OCI-M1 (cell line): ENCODE measurements at places on chromosomes 2 and 18.

- no peak for DNase-seq
Observed at GRCh38 chr2:239013678-239013976, 165.7 kb downstream of the TWIST2 start.

DNA sequence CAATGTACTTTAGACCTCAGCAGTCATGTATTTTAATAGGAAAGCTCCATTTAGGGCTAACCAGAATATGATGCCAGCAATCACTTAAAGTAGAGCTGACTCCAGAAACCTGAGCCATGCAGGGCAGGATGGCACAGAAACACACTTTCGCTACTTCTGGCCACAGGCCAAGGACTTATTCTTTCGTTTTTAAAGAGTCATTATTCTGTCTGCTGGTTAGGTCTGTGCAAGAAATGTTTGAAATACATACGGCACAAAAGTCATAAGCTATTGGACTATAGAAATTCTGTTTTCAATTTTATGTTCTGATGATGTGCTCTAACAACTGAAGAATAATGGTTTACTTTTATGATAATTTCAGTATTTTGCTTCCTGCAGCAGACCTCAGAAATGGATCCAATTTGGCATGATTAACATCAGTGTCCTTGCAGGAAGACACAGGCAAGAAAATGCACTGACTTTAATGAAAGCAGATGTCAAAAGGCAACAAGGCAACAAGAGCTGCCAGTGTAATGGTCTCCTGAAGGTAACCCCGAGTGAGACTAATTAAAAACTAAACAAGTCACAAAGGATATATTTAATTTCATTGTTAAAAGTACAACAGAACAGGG is 114.4 kb upstream of the CHRNA1 start:
- peak; percentile 54 for DNase-seq

DNA sequence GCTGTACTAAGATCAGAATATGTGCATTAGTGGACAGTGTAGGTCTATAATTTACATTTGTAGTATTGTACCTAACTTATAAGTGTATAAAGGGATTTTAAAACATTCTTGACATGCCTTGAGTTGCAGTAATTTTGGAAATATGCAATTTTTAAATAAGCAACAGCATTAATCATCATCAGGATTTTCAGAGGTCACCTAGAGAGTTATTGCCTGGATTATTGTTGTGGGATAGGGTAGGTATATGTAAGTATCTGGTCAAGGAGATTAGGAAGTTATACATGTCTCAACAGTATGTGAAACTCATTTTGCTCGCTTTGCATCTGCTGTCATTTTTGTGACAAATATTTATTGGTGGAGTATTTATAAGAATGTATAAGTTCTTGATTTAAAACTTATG is 184.2 kb downstream of the WDR7 start:
- DNase-seq = no peak

DNA sequence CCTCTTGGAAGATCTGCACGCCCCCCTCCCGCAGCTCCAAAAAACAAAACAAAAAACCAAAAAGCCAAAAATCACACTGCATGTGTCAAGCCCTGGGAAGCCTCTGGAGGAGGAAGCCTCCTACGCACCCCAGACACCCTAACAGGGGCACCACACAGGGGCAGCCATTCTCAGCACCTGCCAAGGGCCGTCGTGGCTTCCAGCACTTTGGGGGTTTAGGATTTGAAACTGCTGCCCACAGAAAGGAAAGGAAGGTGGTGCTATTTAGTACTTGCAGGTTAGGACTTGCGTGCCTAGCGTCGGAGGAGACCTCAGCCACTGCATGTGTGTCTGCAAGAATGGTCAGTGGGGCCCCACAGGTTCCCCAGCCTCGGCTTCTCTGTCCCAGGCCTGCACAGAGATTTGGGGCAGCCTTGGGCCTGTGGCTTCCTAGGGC is 419 bp upstream of the GPR55 start:
- no peak for DNase-seq

GRCh38 chr18:25066516-25066915 is 285.4 kb downstream of the ZNF521 start:
- no peak for DNase-seq

DNA sequence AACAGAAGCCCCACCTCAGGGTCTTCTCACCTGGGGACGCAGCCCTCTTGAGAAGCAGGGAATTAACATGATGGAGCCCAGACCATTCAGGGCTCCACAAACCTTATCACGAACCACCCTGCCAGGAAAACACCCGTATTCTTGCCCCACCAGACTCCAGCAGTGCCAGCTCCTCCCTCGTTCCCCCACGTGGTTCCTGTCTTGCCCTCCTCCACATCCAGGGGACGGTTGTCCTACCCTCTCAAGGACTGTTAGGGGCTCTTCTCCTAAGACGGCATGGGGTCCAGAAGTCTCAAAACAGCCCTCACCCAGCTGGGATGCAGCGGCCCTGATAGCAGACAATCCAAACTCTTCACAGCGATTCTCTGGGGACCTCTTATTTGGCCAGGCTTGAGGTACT is 372.2 kb upstream of the HS6ST1 start:
- DNase-seq = no peak

- DNase-seq = no peak
Observed at GRCh38 chr2:127485051-127485693, 41.1 kb downstream of the IWS1 start.

DNA sequence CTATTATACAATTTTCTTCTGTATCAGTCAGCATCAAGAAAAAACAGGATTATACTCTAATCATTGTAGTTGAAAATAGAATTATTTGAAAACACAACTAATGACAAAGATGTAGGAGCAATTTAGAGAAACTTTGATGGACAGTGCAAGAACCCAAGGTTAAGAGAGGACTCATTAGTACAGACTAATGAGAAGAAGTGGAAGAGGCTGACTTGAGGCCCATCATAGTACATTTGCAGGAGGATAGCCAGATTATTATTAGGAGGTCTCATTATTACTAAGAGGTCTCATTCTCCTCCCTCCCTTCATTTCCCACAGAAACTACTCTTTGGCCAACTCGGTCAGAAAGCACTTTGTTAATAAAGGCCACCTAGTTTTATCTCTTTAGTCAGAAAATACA is 1983.0 kb downstream of the SUCLG1 start:
- no peak for DNase-seq

GRCh38 chr2:50748671-50749070 is 283.3 kb downstream of the NRXN1 start:
- DNase-seq = peak; percentile 16

GRCh38 chr2:71938659-71939587 is 208.7 kb downstream of the CYP26B1 start:
- no peak for DNase-seq

DNA sequence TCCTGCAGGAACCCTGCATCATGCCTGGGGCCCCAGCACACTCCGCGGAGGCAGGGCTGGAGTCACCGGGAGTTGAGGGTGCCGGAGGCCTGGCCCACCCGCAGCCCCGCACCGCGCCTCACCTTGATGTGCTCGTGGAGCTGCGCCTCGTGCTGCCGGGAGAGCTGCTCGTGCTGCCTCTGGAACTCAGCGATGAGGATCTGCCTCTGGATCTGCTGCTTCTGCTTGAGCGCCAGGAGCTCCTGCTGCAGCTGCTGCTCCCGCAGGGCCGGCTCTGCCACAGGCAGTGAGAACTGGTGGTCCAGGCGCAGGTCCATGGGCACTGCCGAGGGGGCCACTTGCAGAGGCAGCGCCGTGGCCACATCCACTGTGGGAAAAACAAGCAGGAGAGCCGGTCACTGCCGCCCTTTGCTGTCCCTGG is 211.1 kb downstream of the HDAC4 start:
- DNase-seq = no peak

DNA sequence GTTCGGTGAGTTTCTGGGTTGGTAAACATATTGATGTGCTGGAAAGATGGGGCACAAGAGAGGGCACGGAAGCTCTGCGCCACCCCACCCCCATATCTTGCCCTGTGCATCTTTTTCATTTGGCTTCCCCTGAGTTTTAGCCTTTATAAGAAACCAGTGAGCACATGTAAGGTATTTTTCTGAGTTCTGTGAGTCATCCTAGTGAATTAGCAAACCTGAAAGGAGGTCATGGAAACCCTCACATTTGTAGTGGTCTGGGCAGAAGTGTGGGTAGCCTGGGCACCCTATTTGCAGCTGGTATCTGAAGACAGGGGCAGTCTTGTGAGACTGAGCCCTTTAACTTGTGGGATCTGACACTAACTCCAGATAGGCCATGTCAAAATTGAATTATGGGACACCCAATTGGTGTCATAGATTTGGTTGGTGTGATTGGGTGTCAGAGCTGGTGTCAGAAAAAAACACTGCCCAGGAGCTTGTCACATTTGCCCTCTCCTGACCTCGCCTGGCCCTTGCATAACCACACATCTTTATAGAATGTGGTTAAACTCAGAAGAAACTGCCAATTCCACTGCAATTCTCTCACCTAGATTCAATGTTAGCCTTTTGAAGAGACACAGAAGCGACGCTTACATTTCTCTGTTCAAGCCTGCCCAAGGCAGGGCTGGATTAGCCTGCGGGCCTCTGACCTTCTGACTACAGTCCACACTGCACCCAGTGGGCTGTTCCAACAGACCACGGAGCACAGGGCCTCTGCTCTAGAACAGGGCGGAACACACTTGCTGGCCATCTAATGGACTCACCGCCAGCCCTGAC is 12.0 kb upstream of the GALM start:
- DNase-seq = peak; percentile 86

DNA sequence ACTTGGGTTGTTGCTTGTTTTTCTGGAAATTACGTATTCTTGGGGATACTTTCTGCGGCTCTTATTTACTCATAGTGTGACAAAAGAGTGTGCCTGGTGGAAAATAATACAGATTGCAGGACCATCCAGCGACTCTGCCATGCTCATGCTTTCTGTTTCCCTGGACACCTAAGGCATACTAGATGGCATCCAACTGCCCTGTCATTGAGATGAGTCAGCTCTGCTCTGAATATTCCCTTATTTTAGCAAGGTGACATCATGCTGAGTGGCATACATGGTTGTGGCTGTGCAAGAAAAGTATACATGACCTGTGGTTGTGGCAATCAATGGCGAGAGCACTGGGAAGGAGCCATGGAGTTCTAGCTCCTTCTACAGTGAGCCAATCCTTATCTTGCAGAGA is 471.0 kb downstream of the TMEM182 start:
- no peak for DNase-seq

GRCh38 chr2:154537024-154537423 is 161.5 kb upstream of the KCNJ3 start:
- no peak for DNase-seq

DNA sequence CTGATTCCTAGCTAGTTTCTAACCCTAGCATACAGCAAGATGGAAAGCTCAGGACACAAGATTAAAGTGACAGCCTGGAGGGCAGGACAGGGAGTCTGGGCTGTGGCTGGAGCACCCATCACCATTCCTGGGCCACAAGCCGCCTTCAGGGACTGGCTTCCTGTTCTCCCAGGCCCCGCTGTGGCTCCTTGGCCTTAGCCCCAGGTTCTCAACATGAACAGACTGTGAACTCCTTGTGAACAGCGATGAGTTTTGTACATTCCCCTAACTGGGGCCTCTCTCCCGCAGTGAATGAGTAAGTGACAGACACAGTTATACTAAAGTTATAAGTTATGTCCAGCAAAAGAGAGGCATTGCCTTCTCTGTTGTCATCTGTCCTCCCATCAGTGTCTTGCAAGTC is 35.9 kb upstream of the SLC14A1 start:
- no peak for DNase-seq

DNA sequence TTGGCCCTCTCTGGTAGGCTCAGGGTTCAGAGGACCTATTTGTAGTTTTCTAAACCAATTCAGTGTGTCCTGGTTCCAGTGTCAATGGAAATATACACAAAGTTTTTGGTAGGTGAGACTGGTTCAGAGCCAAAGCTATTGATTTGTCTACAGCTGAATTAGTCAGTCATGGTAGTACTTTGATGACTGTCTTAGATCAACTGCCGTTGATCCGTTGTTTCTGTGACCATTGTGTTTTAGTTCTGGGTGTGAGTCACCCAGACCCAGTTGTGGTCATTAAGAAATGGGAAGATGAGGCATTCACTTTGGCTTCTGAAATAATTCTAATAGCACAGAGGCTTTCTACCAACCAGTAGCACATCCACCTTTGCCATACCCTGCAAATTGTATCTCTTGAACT is 16.0 kb upstream of the RPE start:
- no peak for DNase-seq

DNA sequence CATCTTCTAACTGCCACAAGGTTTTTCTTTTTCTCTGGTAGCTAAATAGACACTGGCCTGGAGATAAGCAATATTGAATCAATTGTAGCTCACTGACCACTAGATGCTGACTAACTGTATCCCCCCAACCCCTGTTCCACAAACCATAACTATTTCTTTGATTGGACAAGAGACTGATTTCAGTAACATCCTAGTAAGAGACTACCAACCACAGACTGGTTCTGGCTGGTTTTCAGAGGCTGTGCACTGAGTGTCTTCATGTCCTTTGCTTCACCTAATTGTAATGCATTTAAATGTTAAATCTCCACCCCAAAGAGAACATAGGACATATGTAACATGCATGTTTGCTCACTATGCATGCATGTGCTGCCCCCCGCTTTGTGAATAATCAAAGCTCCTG is 3.2 kb upstream of the AAK1 start:
- peak; percentile 6 for DNase-seq

- no peak for DNase-seq
Observed at GRCh38 chr18:34844732-34845459, 134.8 kb downstream of the DTNA start.
